ENCODE measurements at places on chromosomes 5 and 9.

DNA sequence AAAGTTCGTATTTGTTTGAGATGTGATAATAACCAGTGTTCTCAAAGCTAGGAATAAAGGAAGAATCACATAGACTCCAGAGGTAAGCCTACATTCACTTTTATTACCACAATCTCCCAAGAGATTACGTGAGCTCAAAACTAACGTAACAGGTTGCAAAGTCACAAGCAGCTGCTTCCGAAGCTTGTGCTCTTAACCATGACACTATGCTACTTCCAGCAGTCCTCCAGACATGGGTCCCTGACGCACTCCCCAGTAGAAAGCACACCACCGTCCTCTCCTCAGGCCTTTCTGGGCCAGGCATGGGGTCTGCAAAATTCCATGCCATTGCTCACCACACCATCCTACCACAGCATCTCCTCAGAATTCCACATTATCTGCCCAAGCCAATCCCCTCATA, 84.6 kb downstream of the PAX5 start:
- no peak overlapping the region for H3K27ac ChIP-seq
- H3K4me3 ChIP-seq = no peak overlapping the region
- H3K4me1 ChIP-seq = no peaks in the 10 kb centered on the region
- no peak for DNase-seq
- no peaks in the 10 kb centered on the region for H3K27me3 ChIP-seq

- no peak overlapping the region for H3K4me3 ChIP-seq
- H3K27me3 ChIP-seq = no peaks in the 10 kb centered on the region
- H3K36me3 ChIP-seq = no peaks in the 10 kb centered on the region
- no peak for DNase-seq
Measured at GRCh38 chr5:167688341-167689130, 602.9 kb upstream of the WWC1 start.

DNA sequence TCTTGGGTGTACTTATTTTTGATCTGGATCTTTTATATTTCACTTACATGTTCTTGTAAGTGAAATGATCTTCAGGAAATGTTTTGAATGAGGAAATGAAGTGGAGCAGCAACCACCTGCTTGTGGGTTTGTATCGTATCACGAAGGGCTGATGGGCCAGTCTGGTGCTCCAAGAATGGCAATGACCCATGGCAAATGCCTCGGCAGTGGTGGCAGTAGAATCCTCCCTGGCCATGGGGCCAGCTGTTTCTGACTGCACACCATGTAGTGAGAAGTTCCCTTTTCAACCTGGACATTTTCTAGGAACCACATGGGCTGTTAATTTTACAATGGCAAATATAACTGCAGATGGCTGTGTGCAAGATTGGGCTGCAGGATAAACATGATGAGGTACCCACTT, 29.9 kb downstream of the MAT2B start:
- no peak overlapping the region for H3K4me3 ChIP-seq
- H3K36me3 ChIP-seq = no peaks in the 10 kb centered on the region
- no peaks in the 10 kb centered on the region for H3K4me1 ChIP-seq
- no peak overlapping the region for H3K27ac ChIP-seq
- no peak for DNase-seq

GRCh38 chr5:57324861-57325260, 151.0 kb downstream of the GPBP1 start:
- no peak overlapping the region for H3K27ac ChIP-seq
- no peak for DNase-seq
- no peaks in the 10 kb centered on the region for H3K36me3 ChIP-seq
- no peak overlapping the region for H3K4me3 ChIP-seq

DNA sequence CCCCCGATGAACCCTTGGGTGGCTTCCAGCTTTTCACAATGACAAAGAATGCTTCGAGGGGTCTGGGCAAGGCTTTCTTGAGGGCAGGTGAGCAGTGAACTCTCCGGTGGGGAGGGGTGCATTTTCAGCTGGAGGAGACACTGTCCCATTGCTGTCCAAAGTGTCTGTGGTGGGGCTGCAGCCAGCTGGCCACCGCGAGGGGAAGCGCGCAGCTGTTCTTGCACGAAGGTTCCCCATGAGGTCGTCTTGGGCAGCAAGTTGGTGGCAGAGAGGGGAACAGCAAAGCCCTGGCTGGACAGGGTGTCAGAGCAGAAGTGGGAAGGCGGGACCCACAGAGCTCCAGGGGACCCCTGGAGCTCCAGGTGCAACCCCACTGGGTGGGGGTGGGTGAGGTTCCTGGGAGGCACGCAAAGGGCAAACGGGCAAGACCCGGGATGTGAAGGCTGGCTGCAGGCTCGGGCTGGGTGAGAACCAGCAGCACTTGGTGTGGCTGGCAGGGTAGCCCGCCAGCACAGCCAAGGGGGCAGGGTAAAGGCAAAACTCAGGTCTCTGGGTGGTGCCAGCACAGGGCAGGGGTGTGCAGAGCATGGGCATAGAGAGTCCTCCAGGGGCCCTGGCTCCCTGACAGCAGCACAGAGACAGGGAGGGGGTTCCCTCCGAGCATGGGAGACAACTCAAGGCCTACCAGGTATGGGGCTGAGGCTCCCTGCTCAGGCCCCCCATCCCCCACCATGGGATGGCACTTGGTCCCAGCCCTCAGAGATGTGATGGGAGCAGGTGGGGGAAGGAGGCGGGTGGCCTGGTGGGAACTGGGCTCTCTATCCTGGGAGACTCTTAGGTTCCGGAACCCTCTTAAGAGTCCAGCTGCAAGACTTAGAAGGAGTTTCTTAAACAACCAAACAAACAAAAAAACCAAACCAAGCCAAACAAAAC, 26.6 kb downstream of the TSPAN17 start:
- no peak overlapping the region for H3K27ac ChIP-seq
- DNase-seq = no peak
- no peaks in the 10 kb centered on the region for H3K36me3 ChIP-seq
- no peak overlapping the region for H3K4me3 ChIP-seq
- H3K4me1 ChIP-seq = peaks cover 6% of the 10 kb centered on the region
- peaks cover 22% of the 10 kb centered on the region for H3K27me3 ChIP-seq

- H3K4me3 ChIP-seq = no peak overlapping the region
- H3K4me1 ChIP-seq = no peaks in the 10 kb centered on the region
- DNase-seq = no peak
- no peak overlapping the region for H3K27ac ChIP-seq
- H3K36me3 ChIP-seq = no peaks in the 10 kb centered on the region
Measured at GRCh38 chr5:11584017-11584416, 320.2 kb downstream of the CTNND2 start.

DNA sequence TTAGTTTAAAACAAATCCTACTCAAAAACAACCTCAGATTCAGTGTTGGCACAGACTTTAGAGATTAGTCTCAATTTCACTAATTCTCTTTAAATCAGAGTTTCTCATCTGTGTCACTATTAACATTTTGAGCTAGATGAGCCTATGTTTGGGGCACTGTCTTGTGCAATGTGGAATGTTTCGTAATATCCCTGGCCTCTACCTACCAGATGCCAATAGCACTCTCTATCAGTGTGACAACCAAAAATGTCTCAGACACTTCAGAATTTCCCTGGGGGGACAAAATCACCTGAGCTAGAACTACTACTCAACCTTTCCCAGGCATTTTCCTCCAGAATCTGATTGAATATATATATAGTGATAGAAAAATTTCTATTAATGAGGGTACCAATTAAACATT, 465.2 kb upstream of the RGMB start:
- no peaks in the 10 kb centered on the region for H3K4me1 ChIP-seq
- no peaks in the 10 kb centered on the region for H3K27me3 ChIP-seq
- H3K27ac ChIP-seq = no peak overlapping the region
- DNase-seq = no peak
- H3K36me3 ChIP-seq = no peaks in the 10 kb centered on the region

- H3K36me3 ChIP-seq = no peaks in the 10 kb centered on the region
- no peak overlapping the region for H3K27ac ChIP-seq
- H3K4me3 ChIP-seq = no peak overlapping the region
- no peaks in the 10 kb centered on the region for H3K4me1 ChIP-seq
Measured at GRCh38 chr5:23217159-23217558, 290.2 kb upstream of the PRDM9 start.

DNA sequence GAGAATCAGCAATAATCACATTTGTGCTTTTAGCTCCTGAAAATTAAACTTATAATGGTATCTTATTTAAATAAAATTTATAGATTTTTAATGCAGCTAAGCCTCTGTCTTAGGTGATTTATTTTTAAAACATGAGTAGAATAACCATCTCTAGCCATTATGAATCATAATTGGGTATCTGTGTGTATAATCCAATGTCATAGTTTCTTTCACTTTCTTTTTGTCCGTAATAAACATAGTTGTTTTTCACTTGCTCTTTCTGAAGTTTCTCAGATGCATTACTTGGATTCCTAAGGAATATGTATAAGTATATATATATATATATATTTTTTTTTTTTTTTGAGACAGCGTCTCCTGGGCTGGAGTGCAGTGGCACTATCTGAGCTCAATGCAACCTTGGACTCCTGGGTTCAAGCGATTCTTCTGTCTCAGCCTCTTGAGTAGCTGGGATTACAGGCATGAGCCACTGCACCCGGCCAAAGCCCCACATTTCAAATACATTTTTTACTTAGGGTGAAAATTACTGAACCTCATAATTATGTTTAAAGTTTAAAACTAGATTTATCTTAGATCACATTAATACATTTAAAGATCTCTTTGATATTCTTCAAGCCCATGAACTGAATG, 377.1 kb downstream of the PRDM9 start:
- no peak overlapping the region for H3K27ac ChIP-seq
- no peak overlapping the region for H3K4me3 ChIP-seq
- no peaks in the 10 kb centered on the region for H3K27me3 ChIP-seq
- H3K36me3 ChIP-seq = no peaks in the 10 kb centered on the region

DNA sequence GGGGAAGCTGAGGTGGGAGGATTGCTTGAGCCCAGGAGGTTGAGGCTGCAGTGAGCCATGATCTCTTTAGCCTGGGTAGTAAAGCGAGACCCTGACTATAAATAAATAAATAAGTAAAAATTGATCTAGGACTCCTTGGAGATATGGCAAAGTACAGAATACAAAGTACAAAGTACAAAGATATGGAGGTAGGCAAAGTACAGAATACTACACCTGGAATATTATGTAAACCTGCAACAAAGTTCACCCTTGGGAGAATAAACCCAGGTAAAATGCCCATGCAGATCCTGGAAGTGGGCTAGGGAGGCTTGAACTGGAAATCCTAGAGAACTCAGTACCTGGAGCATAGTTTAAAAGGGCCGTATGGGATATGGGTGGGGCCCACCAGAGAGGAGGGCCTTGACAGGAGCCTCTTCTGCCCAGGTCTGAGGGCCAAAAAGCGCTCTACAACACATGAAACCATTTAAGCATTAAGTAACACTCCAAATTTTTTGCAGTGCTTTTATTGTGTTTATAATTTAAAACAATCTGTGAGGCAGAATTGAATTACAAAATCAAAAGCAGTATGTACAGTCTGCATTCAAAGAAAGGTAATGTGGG, 20.7 kb downstream of the TTC1 start:
- no peak for DNase-seq
- H3K4me3 ChIP-seq = no peak overlapping the region
- H3K36me3 ChIP-seq = peaks cover 38% of the 10 kb centered on the region
- no peaks in the 10 kb centered on the region for H3K4me1 ChIP-seq
- H3K27me3 ChIP-seq = no peaks in the 10 kb centered on the region

- no peak for DNase-seq
- H3K4me3 ChIP-seq = peak overlapping the region; percentile 66
- no peaks in the 10 kb centered on the region for H3K36me3 ChIP-seq
- H3K27me3 ChIP-seq = no peaks in the 10 kb centered on the region
- peak overlapping the region; percentile 75 for H3K27ac ChIP-seq
Measured at GRCh38 chr5:181217803-181218062, 5.3 kb upstream of the TRIM41 start.

DNA sequence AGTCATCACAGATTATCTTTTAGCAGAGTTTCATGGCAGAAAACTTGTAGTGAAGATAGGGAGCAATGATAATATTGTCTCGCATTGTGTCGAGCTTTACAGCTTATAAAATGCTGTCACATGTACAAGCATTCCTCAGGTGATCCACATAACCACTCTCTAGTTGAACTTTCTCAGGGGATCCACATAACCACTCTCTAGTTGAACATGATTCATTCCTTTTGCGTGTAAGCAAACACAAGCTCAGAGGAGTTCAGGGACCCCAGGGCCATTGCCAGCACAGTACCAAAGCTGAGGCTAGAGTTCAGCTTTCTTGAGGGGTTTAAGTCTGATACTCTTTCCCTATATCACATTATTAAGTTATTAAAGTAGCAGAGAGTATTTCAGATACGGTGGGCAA, 86.7 kb downstream of the CDH6 start:
- DNase-seq = no peak
- H3K4me1 ChIP-seq = no peaks in the 10 kb centered on the region
- H3K27me3 ChIP-seq = no peaks in the 10 kb centered on the region
- H3K4me3 ChIP-seq = no peak overlapping the region
- no peak overlapping the region for H3K27ac ChIP-seq

DNA sequence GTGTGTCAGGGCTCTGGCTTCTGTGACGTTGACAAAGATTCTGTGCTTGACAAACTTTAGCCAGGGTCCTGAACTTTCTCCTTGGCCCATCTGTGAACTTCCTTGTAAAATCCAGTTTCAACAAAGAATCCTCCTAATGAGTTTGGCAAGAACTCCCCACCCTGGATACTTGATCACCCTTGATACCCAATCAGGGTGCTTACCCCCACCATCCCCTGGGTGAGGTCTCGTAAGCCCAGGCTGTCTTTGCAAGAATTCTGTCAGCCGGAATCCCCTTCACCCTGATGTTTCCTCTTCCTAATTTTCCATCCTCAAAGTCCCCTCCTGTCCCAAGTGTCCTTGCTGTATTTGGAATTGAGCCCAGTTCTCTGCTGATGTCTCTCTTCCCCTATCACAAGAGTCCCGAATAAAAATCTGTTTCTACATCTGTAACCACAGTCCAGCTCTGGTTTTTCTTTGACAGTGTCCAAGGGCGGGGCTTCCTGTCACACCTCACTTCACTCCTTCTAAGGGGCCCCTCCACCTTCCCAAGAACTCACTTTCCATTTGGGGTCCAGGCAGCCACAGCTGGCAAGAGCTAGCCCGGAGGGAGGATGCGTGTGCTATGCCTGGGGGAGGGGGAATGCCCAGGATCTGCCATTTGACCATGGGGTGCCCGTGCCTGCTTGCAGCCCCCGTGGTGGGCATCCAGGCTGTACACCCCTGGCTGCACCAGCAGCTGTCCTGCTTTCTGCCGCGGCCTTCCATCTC, 2.7 kb upstream of the CARD19 start:
- peak overlapping the region; percentile 55 for H3K27ac ChIP-seq
- no peak overlapping the region for H3K4me3 ChIP-seq
- H3K27me3 ChIP-seq = no peaks in the 10 kb centered on the region
- H3K36me3 ChIP-seq = no peaks in the 10 kb centered on the region
